Eye (tissue), 1 donor: ENCODE measurements at places on chromosomes 12 and 14.

GRCh38 chr12:112860181-112860580 lies 46.6 kb upstream of the OAS1 start:
- no peak for DNase-seq

GRCh38 chr14:79670811-79671210 lies 540.5 kb downstream of the DIO2 start:
- DNase-seq, result no peak

DNA sequence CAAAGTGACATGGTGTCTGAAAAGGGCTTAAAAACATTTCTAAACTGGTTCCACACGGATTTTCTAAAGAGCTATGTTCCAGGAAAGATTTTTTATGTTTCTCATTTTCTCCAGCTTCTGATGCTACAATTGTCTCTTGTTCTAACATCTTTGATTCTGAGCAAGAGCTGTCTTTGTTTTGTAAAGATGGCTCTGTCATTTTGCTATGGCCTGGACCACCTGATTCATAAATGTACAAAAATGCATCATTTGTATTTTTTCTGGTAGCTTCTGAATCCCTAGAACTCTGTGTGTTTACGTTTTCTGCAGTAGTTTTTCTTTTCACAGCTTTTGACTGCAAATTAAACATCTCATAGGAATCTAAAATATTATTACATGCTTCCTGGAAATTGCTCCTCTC lies 3.2 kb downstream of the MLH3 start:
- DNase-seq, result no peak

GRCh38 chr12:100345020-100345767 lies 11.7 kb upstream of the SLC17A8 start:
- no peak for DNase-seq

DNA sequence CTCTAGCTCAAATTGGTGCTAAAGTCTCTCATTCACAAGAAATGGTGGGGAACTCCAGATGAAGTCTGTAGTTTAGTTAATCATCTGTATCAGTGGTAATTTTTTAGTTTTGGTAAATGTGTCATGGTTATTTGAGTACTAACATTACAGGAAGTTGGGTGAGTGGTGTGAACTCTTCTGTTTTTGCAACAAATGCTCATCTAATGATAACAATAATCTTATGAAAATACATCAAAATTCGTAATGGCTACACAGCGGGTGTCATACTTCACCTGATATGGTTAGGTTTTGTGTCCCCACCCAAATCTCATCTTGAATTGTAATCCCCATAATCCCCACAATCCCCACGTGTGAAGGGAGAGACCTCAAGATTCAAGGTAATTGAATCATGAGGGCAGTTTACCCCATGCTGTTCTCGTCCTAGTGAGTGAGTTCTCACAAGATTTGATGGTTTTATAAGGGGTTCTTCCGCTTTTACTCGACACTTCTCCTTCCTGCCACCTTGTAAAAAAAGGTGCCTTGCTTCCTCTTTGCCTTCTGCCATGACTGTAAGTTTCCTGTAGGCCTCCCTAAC lies 209.3 kb upstream of the FOXN3 start:
- DNase-seq, result no peak

GRCh38 chr12:126663304-126664094 lies 1598.3 kb downstream of the AACS start:
- DNase-seq, result peak; percentile 22

GRCh38 chr14:61479746-61480502 lies 158.5 kb downstream of the PRKCH start:
- no peak for DNase-seq

- no peak for DNase-seq
These were observed 81.8 kb upstream of the CCDC198 start for GRCh38 chr14:57575482-57575881.

DNA sequence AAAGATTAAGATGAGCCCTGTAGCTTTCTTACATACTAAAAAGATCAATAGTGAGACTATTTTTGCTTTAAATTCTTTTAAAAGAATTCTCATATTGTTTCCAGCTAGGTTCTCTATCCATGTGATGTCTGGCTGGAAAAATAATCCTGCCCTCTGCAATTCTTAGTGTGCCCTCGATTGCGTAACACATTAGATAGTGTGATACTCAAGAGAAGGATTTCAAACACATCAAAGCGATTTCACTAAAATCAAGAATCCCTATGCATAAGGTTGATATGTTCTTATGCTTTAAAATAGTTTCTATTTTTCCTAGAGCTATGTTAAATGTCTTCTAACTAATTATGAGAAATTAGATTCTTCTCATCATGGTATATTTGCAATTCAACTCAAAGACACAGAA lies 127.3 kb upstream of the PLEKHA5 start:
- DNase-seq, result no peak

DNA sequence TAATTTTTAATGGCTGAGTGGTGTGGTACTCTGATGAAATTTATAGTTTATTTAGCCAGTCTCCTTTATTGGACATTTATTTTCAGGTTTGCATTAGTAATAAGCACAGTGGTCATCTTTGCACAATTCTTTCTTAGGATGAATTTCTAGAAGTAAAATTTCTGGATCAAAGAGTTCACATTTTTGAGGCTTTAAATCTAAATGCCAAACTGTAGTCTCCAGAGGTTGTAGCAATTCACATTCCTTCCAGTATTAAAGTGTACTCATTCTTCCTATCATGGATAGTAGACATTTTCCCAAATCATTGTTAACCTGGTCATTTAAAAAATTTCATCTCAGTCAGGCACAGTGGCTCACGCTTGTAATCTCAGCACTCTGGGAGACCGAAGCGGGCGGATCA lies 24.8 kb downstream of the SLC39A9 start:
- no peak for DNase-seq

- no peak for DNase-seq
These were observed 163.2 kb upstream of the CCDC198 start for GRCh38 chr14:57656853-57657252.

DNA sequence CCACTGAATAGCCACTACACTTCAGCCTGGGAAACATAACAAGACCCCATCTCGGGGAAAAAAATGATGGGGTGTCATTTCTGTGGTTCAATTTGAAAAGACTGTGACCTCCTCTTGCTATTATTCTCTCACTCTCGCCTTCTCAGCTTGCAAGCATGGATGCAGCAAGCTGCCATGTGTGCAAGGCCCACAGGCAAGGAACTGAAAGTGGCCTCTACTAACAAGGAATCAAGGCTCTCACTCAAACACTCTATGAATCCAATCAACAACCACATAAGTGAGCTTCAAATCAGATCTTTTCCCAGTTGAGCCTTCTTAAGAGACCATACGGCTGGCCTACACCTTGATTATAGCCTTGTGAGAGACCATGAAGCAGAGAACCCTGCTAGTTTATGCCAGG lies 17.9 kb upstream of the DHRS7 start:
- DNase-seq, result no peak

- DNase-seq, result peak; percentile 53
These were observed 2.5 kb downstream of the C12orf57 start for GRCh38 chr12:6946033-6946919.

DNA sequence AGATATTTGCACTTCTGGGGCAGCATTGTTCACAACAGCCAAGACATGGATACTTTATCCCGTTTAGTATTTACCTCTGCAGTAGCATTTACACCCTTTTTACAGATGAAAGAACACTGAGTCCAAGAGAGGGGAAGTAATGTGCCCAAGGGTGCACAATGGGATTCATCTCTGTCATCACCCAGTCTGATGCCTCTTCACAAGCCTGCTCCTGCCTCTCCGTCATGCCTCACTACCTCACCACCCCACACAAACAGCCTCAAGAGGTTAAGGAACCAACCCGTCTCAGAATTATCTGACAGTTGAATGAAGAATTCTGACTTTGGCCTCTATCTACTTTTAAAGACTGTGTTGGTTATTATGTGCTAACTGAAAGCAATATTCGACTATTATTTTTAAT lies 368.4 kb downstream of the ATP23 start:
- no peak for DNase-seq

- no peak for DNase-seq
These were observed 106.4 kb upstream of the ARHGAP5 start for GRCh38 chr14:31970744-31971143.

DNA sequence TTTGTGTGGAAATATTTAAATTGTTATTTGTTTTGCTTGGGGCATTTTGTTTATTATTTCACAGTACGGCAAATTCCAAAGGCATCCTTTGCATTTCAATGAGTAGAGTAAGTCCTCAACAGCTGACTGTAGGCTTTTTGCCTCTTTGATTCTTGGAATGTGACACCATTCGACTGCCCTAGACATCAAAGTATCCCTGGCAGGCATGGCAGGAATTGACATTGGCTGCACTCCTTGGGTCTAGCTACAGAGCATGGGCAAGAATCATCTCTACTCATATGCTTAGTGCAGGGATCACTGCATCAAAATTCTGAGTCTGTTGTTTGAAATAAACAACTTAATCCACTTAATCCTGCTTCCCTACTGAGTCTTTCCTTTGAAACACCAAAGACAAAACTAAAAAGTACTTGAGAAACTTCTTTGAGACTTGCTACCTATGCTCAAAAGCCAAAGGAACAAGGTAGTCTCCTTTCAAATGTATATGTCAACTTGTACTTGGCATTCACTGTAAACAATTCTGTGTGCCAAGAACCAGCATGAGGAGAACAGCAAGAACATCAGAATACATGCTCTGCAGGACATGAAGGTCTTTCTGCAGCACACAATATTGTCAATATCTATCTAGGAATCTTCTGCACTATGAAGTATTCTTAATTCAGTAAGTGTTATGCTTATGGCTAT lies 1569.0 kb upstream of the FLRT2 start:
- no peak for DNase-seq

- DNase-seq, result no peak
These were observed 50.7 kb downstream of the BCAT1 start for GRCh38 chr12:24898185-24898584.

DNA sequence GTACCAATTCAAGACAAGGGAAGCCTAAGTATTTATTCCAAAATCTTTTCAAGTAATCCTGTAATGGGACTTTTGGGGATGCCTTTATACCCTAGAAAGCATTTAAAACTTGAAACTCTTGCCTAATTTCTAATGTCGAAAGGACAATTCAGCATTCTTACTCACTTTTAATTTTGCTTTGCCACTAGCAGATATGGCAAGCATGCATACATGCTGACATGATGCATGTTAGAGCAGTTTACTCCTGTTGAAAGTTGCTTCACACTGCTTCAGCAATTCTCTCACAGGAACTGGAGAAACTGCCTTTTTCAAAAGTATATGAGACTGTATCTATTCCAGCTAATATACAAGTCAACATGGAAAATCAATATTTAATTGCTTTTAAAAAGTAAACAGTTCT lies 79.9 kb downstream of the TAOK3 start:
- no peak for DNase-seq

DNA sequence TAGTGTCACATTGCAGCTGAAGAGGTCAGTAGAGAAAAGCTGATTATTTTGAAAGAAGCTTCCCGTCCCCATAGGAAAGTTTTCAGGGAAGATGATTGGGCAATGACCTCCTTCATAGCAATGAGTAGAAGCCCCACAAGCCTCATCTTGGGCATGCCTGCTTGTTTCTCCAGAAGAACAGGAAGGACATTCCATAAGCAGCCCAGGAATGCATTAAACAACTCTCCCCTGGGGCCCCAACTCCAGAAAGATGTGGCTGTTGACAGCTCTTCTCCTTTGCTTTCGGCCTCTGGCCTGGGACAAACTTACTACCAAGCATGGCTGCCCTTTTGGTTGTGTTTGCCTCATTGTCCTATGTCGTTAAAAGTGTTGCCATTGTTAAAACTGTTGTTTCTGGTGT lies 5.7 kb upstream of the VDR start:
- DNase-seq, result no peak

- DNase-seq, result no peak
These were observed 47.7 kb downstream of the CYP46A1 start for GRCh38 chr14:99731547-99732435.

DNA sequence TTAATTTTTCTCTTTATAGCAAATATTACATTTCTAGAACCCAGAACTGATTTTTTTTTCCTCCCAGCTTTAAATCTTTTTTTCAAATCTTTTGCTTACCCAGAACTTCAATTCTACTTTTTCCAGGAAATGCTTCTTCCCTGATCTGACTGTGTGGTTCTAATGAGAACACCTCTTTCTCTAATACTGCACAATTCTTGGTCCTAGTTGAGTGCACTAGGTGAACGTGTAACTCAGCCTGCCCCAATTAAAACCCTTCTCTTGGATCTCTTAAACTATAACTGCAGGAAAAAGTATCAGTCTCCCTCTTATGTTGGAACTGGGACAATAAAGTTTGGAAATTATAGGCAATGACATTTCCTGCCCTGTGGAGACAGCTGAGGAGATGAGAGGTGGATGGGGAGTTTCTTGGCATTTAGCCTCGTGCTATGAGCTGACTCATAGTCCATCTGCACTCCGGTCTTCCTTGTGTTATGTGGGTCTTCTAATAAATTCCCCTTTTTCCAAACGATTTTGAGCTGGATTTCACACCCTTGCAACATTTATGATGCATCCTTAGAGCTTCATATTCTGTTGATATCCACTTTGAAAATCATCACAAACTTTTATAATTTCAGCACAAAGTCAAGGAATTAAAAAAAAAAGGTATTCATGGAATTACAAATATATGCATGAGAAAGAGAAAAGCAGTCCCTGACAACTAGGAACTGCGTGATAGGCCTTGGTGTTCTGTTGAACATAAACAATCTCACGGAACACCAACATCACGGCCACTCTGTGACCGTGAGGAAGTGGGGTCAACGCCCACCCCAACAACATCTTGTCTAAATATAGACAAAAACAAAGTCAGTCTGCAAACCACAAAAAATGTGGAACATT lies 52.4 kb downstream of the BRMS1L start:
- no peak for DNase-seq

DNA sequence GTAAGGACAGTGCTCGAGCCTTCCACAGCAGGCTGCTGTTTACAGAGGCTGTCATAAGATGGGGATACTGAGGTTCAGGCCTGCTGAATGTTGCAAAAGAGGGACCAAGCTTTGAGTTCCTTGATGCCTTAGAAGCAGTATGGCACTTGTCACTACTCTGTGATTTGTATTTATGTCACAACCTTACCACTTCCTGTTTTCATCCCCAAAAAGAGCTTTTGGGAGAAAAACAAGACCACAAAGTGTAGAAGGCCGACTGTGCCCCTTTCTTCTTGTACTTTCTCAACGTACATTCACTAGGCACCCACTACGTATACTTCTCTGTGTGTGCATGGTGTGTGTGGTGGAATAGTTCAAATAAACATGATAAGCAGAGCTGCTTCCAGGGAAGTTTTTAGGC lies 90.1 kb downstream of the DRAM1 start:
- DNase-seq, result no peak
